NCI-H2107 (cell line): ENCODE measurements at places on chromosomes 11 and 22.

GRCh38 chr11:45644981-45645889, 20.2 kb downstream of the CHST1 start:
- DNase-seq, result no peak

DNA sequence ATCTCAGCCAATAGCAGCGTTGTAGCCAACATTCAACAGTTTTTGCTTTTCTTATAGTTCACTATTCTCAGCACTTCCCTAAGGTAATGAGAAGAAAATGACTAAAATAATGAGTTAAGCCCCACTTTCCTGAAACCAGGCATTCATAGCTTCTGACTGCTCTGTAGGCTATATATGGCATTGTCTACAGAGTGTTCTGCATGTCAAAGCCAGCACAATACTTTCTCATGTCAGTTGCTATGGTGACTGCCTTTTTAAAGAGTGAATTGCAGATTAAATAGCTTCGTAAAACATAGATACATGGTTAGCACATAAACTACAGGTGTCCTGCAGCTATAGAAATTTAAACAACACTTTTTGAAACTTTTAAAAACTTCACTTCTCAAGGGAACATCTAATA, 1256.1 kb upstream of the CNTN5 start:
- DNase-seq, result no peak

GRCh38 chr11:75568616-75569219, 6.7 kb downstream of the SERPINH1 start:
- DNase-seq, result no peak

- no peak for DNase-seq
These were observed 14.5 kb downstream of the MAP6 start for GRCh38 chr11:75654314-75654713.
